ENCODE measurements at places on chromosomes 7 and 10.

- peak; percentile 47 for DNase-seq
Measured at GRCh38 chr7:130441408-130441869, 623 bp upstream of the CEP41 start.

- no peak for DNase-seq
Measured at GRCh38 chr10:110492069-110492822, 5.5 kb upstream of the DUSP5 start.

GRCh38 chr7:106915873-106916272, 50.8 kb downstream of the PIK3CG start:
- DNase-seq: no peak

GRCh38 chr10:96090463-96090800, 39.7 kb upstream of the ZNF518A start:
- DNase-seq: no peak

DNA sequence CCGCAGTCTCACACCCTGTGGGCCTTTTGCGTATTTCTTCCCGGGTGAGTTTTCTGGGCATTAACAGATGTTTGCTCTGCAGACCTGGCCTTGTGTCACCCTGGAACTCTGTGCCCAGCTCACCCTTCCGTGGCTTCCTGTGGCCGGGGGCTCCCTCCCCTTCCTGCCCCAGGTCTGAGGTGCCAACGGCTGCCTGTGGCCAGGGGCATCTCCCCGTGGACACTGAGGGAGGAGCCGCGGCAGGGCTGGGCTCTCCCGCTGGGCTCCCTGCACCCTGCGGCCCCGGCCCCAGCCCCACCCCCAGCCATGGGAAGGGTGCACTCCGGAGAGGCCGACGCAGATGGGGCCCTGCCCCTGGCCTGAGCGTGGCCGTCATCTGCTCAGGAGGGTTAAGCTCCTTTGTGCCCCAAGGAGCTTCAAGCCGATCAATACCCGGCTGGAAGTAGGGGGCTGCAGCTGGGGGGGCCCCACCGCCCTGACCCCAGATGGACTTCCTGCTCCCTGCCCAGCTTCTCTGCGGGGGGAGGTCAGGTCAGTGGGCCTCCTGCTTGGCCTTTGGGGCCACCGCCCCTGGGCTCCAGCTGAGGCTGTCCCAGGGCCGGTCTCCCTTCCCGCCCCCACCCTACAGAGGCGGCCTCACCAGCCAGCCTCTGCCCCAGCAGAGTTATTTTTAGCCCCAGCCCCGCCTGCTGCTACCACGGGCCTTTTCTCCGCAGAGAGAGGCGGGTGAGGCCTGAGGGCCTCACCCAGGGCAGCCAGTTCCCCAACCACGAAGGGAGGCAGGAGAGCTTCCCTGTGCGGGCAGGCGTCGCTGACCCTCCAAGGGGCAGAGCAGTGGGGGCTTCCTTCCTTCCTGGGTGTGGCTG, 24.2 kb downstream of the PWWP2B start:
- DNase-seq: no peak

- DNase-seq: no peak
Measured at GRCh38 chr10:110241841-110242240, 34.4 kb downstream of the MXI1 start.

DNA sequence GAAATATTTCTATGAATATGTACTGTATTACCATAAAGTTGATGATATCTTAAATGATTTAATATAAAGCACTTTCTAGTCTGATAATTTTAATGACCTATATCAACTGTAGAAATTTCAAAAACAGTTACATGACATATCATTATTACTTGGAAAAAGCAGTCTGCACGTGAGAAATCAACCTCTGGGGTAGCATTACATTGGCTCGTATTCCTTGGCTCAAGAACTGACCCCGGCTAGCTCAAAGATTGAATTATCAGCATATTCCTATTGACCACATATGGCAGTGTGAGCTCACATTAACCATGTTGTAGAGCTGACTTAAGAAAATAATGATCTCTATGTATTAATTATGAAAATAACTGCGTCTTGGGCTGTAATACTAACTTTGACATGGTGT, 139.3 kb downstream of the PTN start:
- DNase-seq: no peak
